ENCODE measurements at places on chromosomes 11 and 22.

DNA sequence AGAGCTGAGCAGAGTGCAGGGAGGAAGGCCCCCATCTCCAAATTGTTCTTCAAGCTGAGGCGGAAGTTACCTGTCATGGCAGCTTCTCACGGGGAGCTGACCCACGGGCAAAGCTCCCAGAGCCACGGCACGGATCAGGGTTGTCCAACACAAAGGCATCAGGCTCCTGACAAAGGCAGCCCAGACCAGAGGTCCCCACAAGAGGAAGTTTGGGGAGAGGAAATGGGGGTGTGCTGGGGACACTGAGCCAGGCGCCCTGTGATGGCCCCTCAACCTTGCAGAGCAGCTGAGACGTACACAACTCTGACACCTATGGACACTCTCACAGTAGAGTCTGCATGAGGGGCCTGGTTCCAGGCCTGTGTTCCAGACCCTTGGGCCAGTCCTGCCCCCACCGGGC lies 95.6 kb downstream of the CTTN start:
- DNase-seq: no peak

- DNase-seq: peak; percentile 39
Measured at GRCh38 chr22:35914665-35915476, 113.8 kb downstream of the RBFOX2 start.

- DNase-seq: peak; percentile 60
Measured at GRCh38 chr22:46171940-46172339, 21.6 kb downstream of the PPARA start.

DNA sequence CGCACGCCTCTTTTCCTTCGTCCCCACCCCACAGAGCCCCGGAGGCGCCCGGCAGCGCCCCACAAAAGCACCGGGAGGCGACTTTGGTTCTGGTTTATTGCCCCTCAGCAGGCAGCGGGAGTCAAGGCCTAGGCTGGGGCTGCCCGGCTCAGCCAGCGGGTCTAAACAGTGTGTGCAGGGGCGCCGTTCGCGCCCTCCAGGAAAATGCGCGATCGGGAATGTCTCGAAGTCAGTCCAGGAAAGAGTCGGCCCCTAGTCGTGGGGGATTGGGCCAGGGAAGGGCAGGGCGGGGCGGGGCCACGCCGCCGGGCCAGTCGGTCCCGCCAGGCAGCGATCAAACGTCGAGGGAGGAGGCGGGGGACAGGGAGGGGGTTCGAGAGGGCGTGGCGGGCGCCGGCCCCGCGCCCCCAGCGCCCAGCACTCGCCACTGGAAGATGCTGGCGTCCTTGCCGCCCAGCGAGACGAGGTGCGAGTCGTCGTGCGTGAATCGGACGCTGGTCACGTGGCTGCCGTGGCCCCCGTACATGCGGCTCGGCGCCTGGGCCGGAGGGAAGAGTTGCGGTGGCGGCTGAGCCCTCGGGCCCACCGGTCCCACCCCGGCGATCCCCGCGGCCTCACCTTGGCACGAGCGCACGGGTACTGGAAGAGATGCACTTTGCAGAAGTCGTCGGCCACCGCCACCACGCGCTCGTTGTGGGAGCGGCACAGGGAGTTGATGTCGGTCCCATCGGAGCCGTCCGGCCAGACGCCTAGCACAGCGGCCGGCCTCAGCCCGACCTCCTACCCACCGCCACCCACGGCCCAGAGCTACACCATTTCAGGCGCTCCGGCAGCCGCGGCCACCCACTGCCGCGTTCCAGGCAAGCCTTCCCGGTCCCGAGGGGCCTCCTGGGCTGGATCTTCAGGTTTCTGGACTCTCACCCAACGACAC lies 741 bp upstream of the MTA2 start:
- no peak for DNase-seq

GRCh38 chr11:1920909-1921573 lies 1.5 kb downstream of the TNNT3 start:
- DNase-seq: no peak

DNA sequence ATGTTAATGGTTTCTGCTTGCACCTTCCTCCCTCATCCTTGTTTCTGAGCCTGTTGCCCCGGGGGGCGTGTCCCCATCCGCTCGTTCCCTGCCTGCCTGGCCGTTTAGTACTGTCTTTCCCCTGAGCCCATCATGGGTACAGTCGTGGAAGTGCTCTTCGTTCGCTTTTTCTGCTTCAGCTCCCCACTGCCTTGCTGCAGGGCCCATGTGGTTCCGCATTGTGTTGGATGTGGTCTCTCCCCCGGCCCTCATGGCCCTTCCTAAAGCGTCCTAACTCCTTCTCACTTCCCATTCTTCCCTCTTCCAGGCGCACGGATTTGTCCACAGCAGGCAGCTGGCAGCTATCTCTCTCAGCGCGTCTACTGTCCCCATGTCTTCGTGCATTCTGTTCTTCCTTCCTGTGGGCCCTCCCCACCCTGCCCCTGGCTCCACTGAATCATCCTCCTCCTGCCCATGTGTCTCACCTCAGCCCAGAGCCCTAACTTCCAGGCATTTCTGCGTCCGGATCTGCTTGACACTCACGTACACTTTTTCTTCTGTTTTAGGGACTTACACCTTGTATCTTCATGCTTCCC lies 98.1 kb downstream of the ZBTB16 start:
- no peak for DNase-seq

- no peak for DNase-seq
Measured at GRCh38 chr11:76230392-76230791, 24.1 kb upstream of the WNT11 start.

GRCh38 chr22:23752750-23753149 lies 1.5 kb downstream of the VPREB3 start:
- DNase-seq: no peak

GRCh38 chr11:17266781-17267180 lies 9.8 kb upstream of the NUCB2 start:
- DNase-seq: no peak

- DNase-seq: no peak
Measured at GRCh38 chr11:116225784-116226585, 546.8 kb downstream of the BUD13 start.

DNA sequence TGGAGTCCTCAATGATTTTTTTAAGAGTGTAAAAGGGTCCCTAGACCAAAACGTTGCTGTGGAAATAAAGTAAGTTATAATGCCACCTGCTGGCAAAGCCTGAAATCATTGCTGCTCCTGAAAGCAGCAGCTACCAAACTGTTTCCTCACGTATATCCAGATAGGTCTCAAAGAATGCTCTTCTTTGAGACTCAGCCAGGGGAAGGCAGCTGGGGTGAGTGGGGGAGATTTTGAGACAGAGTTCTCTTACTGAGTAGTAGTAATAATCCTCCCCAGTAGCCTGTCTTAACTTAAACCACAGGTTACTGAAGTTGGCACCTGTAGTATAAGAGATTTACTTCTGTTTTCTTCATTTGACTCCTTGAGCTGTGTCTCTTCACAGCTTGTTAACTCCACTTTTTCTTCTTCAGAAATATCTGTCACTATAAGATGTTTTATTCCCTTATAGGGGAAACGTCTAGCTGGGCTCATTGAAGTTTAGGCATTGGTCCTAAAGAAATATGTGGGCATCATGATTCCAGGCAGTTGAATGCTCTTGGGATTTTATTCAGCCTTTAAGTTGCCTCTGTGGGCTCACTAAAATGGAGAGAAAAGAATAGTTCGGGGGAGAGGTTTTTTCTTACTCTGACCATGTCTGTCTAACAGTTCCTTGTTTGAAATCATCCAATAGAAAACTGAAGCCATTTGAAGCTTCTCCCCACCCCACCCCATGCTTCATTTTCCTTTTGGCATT lies 77.9 kb downstream of the BTBD10 start:
- peak; percentile 43 for DNase-seq

DNA sequence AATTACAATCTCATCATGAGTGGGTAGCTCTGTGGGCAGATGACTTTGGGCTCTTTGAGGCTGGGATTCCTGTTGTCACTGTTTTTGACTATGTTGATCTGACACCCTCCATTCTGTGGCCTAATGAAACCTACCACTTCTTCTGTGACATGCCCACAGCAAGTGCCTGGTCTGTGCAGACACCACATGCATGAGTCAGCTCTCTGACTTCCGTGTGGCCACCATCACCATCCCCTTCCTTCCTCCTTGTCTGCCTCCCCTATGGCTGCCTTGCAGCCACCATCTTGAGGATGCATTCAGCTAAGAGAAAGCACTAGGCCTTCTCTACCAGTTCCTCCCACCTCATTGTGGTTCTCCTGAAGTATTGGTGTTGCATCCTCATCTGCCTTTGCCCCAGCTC lies 15.3 kb upstream of the OR10V1 start:
- DNase-seq: no peak

DNA sequence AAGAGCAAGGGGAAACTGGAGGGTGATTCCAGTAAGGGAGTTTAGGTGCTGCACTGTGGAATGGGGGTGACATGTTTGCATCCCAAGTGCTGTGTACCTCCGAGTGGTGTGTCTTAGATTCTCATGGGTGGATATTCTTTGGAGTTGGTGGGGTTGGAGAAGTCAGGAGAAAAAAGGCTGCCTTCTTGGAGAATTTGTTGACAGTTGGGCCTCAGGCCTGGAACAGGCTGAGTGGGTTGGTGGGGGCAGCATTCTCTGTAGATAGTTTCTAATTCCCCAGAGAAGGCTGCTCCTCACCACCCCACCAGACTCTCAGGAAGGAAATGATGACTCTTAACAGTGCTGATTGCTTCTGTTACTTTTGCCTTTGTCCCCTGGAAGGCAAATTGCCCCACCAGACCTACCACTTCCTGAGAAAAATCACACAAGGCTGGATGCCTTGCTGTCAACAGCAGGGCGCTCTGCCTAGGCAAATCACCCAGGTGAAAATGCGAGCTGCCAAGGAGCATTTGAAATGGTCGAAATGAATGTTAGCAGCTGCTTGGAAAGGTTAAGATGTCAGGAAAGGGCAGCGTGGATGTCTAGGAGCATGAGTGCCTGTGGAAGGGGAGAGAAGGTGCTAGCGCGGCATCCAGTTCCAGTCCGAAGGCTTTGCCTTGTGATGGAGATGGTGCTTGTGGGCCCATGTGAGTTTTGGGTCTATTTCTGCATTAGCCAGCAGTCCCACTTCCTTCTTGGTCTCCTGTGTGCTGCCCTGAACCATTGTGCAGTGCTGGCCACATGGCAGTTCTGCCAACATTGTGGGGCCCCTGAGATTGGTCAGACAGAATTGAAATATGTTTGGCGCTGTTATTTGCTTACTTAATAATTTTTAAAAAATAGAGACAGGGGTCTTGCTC lies 29.7 kb upstream of the SORL1-AS1 start:
- peak; percentile 93 for DNase-seq

- DNase-seq: no peak
Measured at GRCh38 chr11:124174001-124174583, 9.1 kb upstream of the OR10D3 start.

GRCh38 chr22:21568347-21569075 lies 997 bp downstream of the UBE2L3 start:
- peak; percentile 24 for DNase-seq

DNA sequence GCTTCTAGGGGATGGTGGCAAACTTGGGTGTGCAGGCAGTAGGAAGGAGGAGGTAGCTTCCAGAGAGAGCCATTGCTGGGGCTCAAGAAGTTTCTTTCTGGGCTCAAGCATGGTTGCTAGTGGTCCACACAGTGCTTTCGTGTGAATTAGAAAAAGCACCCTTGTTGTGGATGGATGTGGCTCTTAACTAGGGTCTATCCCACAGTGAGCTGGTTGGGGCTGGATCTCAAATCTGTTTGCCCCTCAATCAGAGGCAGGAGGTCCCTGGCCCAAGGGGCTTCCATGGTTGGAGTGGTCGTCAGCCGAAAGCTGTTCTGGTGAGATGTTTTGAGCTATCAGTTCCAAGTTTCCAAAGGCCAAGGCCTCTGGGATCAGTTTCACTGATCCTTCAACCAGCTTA lies 35.0 kb downstream of the ZBTB16 start:
- no peak for DNase-seq

DNA sequence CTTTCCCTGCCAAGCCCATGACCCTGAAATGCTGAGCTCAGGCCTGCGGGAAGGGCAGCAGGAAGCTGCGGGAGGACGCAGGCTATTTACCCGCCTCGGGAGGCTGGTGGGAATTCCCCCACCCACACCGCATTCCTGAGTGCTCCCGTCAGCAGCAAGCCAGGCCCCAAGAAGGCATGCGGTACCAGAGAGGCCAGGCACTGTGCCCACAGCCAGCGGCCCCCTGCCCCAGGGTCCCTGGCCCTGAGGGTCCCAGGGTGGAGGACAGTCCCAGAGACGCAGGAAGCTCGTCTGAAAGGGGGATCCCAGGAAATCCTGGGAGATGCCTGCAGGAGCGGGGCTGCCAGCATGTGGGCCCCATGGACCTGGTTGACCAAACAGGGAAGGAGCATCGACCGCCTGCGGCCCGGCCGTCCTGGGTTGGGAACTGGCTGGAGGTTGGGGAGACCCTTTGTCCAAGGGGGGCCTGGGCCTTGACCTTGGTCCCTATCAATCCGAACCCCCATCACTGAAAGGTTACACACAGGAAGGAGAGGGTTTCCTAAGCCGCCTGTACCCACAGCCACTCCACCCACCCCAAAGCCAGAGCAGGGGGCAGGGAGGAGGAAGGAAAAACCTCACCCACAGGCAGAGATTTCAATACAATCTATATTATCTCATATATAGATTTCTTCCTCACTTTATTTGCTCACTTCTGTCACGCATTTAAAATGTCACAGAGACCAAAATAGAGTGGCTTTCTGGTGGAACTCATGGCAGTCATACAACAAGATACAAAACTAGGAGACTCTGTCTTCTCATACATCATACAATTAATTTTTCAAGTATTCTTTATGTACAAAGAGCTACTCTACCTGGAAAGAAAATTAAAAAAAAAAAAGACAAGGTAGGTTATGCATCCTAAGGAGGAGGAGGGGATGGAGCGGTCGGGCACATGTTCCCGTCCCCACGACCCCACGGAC lies 17.1 kb downstream of the MAFF start:
- DNase-seq: no peak

DNA sequence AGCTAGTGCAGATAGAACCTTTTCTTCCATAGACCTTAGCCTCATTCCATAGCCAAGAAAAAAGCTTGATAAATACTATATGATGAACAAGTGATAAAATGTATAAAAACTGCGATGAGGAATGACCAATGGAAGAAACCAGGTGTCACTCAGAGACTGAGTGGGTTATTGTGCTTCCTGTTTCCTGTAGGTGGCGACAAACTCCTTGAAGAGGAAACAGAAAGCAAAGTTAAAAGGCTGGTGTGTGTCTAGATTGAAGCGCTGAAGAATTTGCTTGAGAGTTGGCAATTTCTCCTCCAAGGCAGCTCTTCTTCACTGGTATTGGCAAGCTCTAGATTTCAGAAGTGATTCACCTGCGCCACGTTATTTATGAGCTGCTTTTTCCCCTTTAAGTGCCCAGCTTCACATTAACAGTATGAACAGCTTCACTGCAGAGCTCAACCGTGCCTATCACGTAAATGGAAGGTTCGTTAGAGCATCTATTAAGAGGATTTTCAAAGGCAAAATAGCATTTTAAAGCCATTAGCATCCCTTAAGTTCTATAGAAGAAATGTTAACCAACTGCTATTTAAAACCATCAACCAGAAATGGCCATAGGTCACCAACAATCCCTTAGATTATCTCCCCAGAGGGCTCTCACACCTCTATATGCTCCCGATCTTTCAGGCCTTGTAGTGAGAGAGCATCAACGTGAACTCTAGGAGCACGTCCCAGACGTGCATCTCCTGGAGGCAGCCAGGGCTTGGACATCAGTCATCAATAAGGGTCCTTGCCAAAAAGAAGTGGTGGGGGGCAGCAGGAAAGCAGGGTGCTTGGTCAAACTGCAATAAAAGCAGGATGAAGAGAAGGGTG lies 179.4 kb downstream of the CADM1 start:
- peak; percentile 62 for DNase-seq

All from Jurkat, Clone E6-1 (cell line).